OCI-LY7 (cell line): ENCODE measurements at places on chromosomes 11 and 22.

- no peak for DNase-seq
Measured at GRCh38 chr22:42905702-42906183, 48.7 kb upstream of the ARFGAP3 start.

DNA sequence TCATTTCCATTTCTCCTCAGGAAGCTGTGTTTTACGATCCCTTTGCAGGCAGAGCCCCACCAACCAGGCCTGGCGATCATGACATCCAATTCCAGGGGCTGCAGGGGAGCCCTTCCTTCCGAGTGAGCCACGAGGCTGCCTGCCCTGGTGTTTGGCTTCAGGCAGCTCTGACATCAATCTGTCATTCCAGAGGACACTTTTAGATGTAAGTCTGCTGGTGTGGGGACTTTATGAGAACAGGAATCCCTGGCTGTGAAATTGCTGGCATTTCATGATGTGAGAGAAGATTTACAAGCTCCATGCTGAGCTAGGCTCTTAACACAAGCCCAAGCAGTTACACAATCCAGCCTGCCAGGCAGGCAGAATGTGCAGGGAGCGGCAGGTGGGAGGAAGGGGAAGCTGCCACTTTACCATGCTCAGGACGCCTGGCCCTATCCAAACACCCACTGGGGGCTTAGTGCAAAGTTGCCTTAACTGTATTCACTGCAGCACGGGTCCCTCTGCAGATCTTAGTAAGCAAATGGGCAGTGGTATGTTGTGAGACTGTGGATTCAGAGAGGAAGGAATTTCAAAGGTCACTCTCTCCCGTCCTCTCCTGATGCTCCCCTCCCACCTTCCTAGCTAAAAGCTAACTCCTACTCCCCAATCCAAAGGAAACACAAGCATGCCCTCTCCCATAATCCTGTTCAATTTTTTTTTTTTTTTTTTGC, 43.4 kb upstream of the MICAL2 start:
- DNase-seq, result no peak

- no peak for DNase-seq
Measured at GRCh38 chr22:22048981-22049531, 66.5 kb upstream of the TOP3B start.

DNA sequence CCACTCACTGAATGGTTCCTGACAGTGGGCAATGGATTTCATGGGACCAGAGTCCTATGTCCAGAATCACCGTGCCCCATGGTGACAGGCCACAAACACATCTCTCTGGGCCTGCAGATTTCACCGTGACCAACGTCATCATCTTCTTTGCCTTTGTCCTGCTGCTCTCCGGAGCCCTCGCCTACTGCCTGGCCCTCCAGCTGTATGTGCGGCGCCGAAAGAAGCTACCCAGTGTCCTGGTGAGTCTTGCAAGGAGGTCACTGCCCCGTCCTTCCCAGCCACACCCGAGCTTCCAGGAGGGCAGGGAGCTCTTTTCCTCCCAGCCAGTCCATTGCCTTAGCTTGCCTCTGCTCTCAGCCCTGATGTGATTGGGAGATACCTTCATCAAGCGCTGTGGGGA, 9.3 kb downstream of the IL10RA start:
- no peak for DNase-seq

GRCh38 chr11:35709376-35709775, 46.8 kb downstream of the TRIM44 start:
- DNase-seq, result no peak

GRCh38 chr11:74280494-74280893, 30.9 kb downstream of the P4HA3 start:
- no peak for DNase-seq

DNA sequence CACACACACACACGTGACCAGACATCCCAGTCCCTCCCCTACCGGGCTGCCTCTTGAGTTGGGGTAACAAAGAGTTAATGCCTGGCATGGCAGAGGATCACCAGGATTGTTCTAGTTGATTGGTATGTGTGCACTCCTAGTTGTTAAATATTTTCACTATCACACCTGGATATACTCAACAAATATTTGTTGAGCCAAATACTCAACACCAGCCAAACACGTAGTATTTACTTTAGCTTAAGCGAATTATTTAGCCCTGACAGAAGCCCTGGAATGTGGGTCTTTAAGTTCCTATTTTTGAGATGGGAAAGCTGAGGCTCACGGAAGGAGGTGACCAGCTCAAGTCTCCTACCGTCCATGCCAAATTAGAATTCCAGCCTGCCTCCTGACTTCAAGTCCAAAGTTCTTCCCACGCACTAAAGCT, 10.5 kb downstream of the CD3E start:
- DNase-seq, result no peak

DNA sequence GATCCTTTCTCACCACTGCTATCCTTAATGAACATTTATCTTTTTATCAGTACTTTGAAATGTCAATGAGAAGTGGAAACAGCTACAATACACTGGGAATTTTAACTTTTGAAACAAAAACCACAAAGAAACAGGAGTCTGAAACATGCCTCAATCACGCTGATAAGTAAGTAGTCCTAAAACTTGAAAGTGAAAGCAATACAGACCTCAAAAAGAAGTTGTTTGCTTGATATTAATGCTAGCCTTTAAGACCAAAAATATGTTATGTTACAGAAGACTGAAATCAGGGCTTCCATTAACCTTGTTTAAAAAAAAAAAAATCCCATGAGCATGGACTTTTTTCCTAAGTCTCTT, 21.3 kb downstream of the PHF21A start:
- DNase-seq, result no peak
